Esophagus muscularis mucosa (tissue), 4 donors: ENCODE measurements at places on chromosomes 12 and 14. TPM values are rescaled to one million over a fixed set of nuclear protein-coding genes. Genes with fewer than 3 reads are reported as not detected.
A peak's percentile ranks its signal among the peaks of the same experiment; 100 is the strongest.

Gene PTGER2
- 2.1 TPM for total RNA-seq

GRCh38 chr14:24880689-24881088, 169.3 kb downstream of the STXBP6 start:
- H3K27ac ChIP-seq: peak overlapping the region; percentile 61
- H3K4me1 ChIP-seq: peaks cover 46% of the 10 kb centered on the region
- H3K36me3 ChIP-seq: no peaks in the 10 kb centered on the region
- DNase-seq: no peak

DNA sequence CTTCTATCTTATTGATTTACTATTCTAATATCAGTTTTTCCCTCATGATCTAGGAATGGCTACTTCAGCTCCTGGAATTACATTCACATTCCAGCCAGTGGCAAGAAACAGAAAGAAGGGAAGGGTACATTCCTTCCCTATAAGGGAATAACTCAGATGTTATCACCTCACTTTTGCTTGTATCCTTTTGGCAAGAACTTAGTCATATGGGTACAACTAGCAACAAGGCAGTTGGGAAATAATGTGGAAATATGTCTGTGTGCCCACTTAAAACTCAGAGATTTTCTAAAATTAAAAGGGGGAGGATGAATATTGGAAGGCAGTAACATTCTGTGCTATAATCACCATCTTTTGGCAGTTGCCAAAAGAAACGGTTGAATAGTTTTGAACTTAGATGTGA, 85.6 kb downstream of the MSRB3 start:
- no peak overlapping the region for H3K4me3 ChIP-seq
- H3K36me3 ChIP-seq: no peaks in the 10 kb centered on the region
- no peaks in the 10 kb centered on the region for H3K27me3 ChIP-seq
- peaks cover 15% of the 10 kb centered on the region for H3K4me1 ChIP-seq
- no peak for DNase-seq

DNA sequence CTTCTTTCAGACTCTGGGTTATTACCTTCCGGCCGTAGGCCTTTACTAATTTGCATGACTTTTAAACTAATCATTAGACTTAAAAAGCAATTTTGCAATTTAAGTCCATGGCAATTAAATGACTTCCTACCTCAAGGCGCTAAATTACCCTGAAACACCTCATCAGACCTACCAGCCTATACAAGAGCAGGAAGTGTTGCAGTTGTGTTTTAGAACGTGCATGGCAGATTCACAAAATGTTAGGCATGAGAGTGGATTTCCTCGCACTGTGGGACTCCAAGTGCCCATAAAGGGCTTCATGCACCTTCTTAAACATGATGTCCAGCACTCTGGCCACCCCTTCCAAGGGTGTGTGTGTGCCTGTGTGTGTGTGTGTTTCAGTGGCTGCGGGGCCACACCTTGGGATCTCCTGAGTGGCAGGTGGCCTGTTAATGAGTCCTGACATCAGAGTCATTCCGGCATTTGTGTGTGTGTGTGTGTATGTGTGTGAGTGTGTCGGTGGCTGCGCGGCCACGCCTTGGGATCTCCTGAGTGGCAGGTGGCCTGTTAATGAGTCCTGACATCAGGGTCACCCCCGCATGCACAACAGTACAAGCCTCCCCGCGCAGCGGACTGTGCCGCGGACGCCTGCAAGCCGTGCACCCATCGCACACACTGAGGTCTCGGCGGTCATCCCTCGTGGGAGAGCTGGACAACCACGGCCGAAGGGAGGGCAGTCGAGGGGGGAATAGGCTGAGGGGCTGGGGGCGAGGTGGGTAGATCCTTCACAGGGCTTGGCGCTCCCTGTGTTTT, 900 bp downstream of the C2CD5 start:
- H3K27me3 ChIP-seq: no peaks in the 10 kb centered on the region
- H3K4me3 ChIP-seq: peak overlapping the region; percentile 84
- DNase-seq: no peak
- H3K27ac ChIP-seq: peak overlapping the region; percentile 93
- no peaks in the 10 kb centered on the region for H3K36me3 ChIP-seq
- H3K4me1 ChIP-seq: peaks cover 41% of the 10 kb centered on the region

Gene GPR68
- total RNA-seq: 1.3 TPM

DNA sequence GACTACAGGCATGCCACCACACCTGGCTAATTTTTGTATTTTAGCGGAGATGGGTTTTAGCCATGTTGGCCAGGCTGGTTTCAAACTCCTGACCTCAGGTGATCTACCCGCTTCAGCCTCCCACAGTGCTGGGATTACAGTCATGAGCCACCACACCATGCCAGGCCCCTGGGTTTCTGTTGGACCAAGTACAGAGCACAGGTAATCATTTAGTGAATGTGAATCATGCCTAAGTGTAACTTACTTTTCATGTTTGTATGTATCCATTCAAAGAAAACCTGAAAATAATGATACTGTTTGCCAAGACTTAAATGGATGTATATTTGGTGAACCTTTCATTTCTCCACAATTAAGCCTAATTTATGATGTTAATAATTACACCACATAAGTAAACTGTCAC, 65.9 kb downstream of the FGD6 start:
- H3K36me3 ChIP-seq: peaks cover 4% of the 10 kb centered on the region
- no peaks in the 10 kb centered on the region for H3K4me1 ChIP-seq
- H3K27me3 ChIP-seq: no peaks in the 10 kb centered on the region
- no peak for DNase-seq
- H3K27ac ChIP-seq: no peak overlapping the region

Gene AQP2
- total RNA-seq: not detected

- H3K27me3 ChIP-seq: no peaks in the 10 kb centered on the region
- DNase-seq: no peak
- H3K4me3 ChIP-seq: no peak overlapping the region
- H3K36me3 ChIP-seq: no peaks in the 10 kb centered on the region
- H3K27ac ChIP-seq: no peak overlapping the region
Measured at GRCh38 chr14:23776296-23776695, 140.1 kb downstream of the DHRS2 start.

- H3K36me3 ChIP-seq: no peaks in the 10 kb centered on the region
- H3K27ac ChIP-seq: peak overlapping the region; percentile 53
- H3K27me3 ChIP-seq: no peaks in the 10 kb centered on the region
- H3K4me3 ChIP-seq: peak overlapping the region; percentile 11
Measured at GRCh38 chr12:95201056-95201670, 16.1 kb downstream of the FGD6 start.

GRCh38 chr12:132308853-132309595, 20.4 kb downstream of the GALNT9 start:
- H3K27me3 ChIP-seq: no peaks in the 10 kb centered on the region
- no peak overlapping the region for H3K4me3 ChIP-seq
- no peaks in the 10 kb centered on the region for H3K4me1 ChIP-seq
- H3K27ac ChIP-seq: no peak overlapping the region
- DNase-seq: no peak
- no peaks in the 10 kb centered on the region for H3K36me3 ChIP-seq

DNA sequence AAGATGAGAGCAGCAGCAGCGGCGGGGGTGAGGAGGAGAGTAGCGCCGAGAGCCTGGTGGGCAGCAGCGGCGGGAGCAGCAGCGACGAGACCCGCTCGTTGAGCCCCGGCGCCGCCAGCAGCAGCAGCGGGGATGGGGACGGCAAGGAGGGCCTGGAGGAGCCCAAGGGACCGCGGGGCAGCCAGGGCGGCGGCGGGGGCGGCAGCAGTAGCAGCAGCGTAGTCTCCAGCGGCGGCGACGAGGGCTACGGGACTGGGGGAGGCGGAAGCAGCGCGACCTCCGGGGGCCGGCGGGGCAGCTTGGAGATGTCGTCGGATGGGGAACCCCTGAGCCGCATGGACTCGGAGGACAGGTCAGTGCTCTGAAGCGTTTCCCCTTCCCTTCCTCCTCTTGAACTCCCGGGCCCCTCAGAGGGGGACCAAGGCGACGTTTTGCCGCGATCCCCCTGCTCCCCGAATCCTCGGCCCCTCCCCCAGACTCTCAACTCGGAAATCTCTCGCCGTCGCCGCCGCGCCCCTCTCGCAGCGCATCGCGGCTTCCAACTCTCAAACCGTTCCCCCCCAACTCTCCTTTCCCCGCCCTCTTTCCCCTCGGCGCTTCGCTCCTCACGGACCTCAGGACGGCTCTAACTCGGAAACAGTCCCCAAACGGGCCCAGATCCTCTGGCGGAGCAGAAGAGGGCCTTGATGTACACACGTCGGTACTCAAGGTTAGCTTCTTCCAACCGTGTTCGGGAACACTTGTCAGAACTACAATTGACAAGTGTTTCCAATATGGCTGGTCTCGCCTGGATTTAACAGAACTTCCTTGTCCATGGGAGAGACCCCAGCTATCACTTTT, 947 bp downstream of the AEBP2 start:
- no peaks in the 10 kb centered on the region for H3K36me3 ChIP-seq
- no peaks in the 10 kb centered on the region for H3K27me3 ChIP-seq
- peak overlapping the region; percentile 83 for H3K4me3 ChIP-seq
- H3K27ac ChIP-seq: peak overlapping the region; percentile 95
- peak; percentile 90 for DNase-seq
- peaks cover 29% of the 10 kb centered on the region for H3K4me1 ChIP-seq

Gene DLGAP5
- total RNA-seq: 0.69 TPM

DNA sequence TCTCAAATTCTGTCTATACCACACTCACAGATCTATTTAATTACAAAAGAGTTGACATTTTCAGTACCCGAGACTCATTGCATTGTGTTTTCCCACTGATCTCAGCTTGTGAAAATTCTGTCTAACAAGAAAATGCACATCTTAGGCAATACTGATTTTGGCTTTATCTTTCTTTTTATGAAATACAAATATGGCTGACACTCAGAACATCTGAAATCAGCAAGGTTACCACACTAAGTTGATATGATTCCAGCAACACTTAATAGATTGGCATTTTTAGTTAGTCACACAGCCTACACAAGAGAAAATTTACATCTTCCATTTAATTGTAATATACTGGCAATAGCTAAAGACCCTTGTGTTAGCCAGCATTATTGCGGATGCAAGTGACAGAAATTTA, 40.3 kb downstream of the PEX5 start:
- no peaks in the 10 kb centered on the region for H3K27me3 ChIP-seq
- no peak overlapping the region for H3K4me3 ChIP-seq
- H3K4me1 ChIP-seq: no peaks in the 10 kb centered on the region
- DNase-seq: no peak

- H3K27me3 ChIP-seq: no peaks in the 10 kb centered on the region
- no peaks in the 10 kb centered on the region for H3K36me3 ChIP-seq
- H3K4me3 ChIP-seq: no peak overlapping the region
- no peak overlapping the region for H3K27ac ChIP-seq
- no peaks in the 10 kb centered on the region for H3K4me1 ChIP-seq
Measured at GRCh38 chr12:65232476-65233077, 45.9 kb upstream of the MSRB3 start.

Gene RNASE9
- total RNA-seq: not detected

Gene KLRK1
- 1.8 TPM for total RNA-seq

DNA sequence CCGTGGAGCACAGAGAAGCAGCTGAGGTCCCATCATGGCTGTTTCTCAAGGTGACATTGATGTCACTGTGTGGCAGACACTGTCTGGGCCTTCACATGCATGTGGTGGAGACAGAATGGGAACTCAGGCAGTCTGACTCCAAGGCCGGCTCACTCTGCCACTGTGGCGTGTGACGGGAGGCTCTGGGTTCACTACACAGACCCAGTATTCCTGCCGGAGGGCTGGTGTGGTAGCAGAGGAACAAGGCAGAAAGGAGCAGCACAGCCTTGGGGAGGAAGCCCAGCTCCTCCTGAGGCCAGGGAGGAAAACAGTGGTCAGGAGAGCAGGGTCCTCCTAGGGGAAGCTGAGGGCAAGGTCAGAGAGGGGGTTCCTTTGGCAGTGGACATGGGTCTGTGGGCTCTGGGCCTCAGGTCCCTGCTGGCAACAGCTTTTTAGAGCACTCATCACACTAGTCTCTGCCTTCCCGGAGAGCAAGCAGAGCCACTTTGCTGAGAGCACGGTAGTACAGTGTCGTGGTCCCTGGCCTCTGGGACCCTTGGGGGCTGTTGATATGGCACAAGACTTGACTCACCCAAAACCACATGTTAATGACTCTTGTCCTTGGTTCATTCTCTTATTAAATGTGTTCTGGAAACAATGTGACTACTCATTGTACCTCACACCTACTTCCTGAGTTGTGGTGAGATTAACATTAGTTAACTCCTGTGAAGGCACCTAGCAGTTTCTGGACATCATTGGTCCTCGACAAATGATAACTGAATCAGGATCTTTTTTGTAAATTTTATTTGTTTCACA, 21.3 kb downstream of the DCAF4 start:
- H3K27me3 ChIP-seq: no peaks in the 10 kb centered on the region
- no peaks in the 10 kb centered on the region for H3K4me1 ChIP-seq
- H3K4me3 ChIP-seq: no peak overlapping the region
- peaks cover 10% of the 10 kb centered on the region for H3K36me3 ChIP-seq

DNA sequence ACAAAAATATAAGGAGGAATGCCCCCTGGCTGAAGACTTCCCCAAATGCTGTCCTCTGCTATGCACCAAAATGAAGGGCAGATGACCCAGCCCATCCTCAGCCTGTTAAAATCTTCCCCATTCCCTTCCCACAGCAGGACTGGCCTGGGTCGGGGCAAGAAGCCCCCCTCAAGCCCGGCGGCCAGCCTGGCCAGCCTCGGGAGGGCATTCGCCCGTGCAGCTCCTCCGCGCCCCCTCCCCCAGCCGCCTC, 413 bp downstream of the RARG start:
- peaks cover 65% of the 10 kb centered on the region for H3K4me1 ChIP-seq
- DNase-seq: no peak
- peak overlapping the region; percentile 91 for H3K27ac ChIP-seq
- H3K36me3 ChIP-seq: no peaks in the 10 kb centered on the region
- H3K4me3 ChIP-seq: peak overlapping the region; percentile 71

GRCh38 chr12:123986374-123986965, 13.5 kb downstream of the ZNF664 start:
- H3K36me3 ChIP-seq: peaks cover 24% of the 10 kb centered on the region
- no peak overlapping the region for H3K4me3 ChIP-seq
- peaks cover 27% of the 10 kb centered on the region for H3K4me1 ChIP-seq
- DNase-seq: peak; percentile 55
- H3K27me3 ChIP-seq: no peaks in the 10 kb centered on the region

DNA sequence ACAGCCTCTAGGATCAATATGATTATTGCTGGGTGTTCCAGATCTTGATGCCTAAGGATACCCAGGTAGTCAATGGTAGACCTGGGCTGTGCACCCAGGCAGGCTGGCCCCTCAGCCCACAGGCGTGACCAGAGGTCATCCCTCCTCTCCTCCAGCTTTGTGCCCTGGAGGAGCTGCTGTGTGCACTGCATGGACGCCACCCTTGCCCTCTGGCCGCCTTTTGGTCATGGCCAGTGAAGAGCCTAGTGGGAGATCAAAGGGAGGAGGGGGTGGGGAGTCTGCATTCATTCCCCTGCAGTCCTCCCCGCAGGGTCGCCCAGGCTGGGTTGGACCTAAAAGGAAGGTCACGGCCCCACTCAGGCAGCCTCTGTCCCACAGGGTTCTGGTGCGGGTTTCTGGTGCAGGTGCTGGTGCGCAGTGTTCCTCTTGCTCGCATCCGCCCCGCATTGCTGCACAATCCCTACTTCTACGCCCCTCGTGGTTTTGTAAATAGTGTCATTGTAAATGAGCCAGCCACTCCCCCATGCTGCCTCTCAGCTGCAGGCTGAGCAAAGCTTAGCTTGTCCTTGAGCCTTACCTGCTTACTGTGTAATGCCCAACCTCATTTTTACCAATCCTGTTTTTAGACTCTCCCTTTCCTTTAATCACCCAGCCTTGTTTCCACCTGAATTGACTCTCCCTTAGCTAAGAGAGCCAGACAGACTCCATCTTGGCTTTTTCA, 55.3 kb downstream of the PSMA6 start:
- DNase-seq: no peak
- H3K4me1 ChIP-seq: peaks cover 14% of the 10 kb centered on the region
- no peaks in the 10 kb centered on the region for H3K36me3 ChIP-seq
- H3K27me3 ChIP-seq: no peaks in the 10 kb centered on the region
